ENCODE measurements at places on chromosomes 3 and 15.

GRCh38 chr3:178195824-178196223 is 340.4 kb upstream of the KCNMB2 start:
- DNase-seq, result no peak

DNA sequence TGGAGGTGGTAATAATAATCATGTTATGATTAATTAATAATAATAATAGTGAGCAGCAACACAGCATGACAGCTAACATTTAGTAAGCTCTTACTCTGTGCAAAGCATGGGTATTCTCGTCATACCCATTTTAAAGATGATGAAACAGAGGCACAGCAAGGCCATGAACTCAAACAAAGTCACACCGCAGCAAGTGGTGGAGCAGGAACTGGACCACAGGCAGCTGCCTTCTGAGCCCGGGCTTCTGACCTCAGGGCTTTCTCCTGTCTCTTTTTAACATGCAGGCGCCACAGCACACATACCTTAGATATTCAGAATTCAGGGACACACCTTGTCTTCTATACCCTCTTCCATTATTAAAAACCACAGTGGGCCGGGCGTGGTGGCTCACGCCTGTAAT is 50.7 kb upstream of the SPATA12 start:
- DNase-seq, result no peak

DNA sequence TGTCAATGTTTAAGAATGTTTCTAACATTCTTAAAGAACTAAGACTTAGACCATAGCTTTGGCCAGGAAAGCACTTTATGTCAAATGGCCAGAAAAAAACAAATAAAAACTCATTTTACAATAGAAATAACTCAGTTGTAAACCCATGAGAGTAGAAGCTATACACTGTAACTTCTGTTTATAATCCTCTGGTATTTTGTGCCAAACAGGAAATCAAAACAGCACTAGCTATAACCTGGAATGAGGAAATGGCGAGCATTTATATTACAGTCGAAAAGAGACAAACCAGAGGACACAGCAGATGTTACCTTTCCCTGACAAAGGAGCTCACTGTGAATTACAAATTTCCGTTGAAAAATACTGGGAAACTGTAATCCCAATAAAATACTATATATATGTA is 10.3 kb downstream of the GK5 start:
- DNase-seq, result no peak

DNA sequence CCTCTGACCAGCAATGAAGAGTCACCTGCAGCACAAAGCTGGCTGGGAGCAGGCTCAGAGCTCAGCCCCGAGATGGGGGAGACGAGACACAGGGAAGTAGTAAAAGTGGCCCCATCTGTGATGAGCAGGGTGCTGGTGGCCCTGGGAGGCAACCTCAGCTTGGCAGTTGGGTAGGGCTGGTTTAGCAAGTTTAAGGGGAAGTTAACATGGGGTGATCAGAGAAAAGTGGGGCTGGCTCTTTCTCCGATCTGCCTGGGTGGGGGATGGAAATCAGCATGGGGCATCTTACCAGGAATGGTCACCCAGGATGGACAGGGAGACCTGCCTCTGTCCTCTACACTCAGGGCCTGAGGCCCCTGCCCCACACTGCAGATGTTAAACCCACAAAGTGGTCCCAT is 29.9 kb upstream of the SFMBT1 start:
- DNase-seq, result no peak

- no peak for DNase-seq
Observed at GRCh38 chr3:1228289-1228688, 135.5 kb downstream of the CNTN6 start.

- DNase-seq, result no peak
Observed at GRCh38 chr15:60840306-60840702, 361.4 kb upstream of the ICE2 start.

DNA sequence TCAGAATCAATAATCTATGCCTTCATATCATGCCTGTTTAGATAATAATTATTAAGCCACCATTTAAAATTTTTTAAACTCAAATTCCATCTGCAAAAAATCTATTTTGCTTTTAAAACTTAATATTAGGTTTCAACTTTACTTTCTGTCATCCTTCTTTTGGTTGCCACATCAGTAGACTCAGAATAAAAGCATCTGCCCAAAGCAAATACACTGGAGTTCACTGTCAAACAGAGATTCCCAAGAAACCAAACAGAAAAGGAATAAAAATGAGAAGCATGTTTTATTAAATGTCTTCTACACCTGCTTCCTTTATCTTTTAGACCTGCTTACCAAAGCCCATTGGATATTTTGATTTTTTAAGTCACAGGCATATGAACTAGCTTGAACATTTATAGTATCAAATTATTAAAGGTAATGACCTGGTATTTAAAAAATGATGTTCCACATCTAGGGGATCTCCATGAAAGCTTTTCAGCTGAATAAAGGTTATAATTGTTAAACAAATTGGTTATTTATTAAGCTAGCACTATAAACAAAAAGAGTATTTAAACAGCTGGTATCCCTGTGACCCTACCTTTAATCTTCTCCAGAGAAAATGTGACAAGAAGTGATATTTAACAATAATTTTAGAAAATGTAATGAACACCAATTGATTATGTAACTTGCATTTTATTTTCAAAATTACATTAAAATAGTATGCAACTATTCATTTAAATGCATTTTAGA is 62.5 kb downstream of the ALCAM start:
- DNase-seq, result no peak

Measured in activated CD4-positive, alpha-beta T cell treated with anti-CD3 and anti-CD28 coated beads, Interleukin-2, Interleukin-6, amounts not matched to agents 100 ng/mL and 50 ng/mL, durations not matched to agents 16 hours and 8 hours (primary cell).